T-helper 1 cell (primary cell): ENCODE measurements at places on chromosomes 11 and 22.

DNA sequence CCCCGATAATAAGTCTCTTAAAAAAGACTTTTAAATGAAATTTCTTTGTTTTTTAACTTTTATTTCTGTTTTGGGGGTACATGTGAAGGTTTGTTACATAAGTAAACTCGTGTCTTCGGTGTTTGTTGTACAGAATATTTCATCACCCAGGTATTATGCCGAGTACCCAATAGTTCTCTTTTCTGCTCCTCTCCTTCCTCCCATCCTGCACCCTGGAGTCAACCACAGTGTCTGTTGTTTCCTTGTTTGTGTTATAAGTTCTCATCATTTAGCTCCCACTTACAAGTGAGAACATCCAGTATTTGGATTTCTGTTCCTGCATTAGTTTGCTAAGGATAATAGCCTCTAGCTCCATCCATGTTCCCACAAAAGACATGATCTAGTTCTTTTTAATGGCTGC is 1.6 kb upstream of the GSTP1 start:
- DNase-seq, result no peak

GRCh38 chr22:35681454-35682052 is 33.3 kb downstream of the APOL6 start:
- no peak for DNase-seq

GRCh38 chr22:38477585-38477984 is 9.7 kb downstream of the KDELR3 start:
- no peak for DNase-seq

DNA sequence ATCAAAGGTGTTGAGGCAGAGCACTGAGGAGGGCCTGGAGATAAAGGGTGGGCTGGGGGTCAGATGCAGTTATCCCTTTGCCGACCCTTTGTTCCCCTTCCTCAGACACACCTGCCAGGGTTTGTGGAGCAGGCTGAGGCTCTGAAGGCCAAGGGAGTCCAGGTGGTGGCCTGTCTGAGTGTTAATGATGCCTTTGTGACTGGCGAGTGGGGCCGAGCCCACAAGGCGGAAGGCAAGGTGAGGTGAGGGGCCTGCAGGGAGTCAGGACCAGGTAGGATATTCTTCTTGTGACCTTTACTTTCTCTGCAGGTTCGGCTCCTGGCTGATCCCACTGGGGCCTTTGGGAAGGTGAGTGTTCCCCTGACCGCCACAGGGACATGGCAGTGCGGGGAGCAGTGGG is 2.6 kb downstream of the PRDX5 start:
- DNase-seq, result no peak

GRCh38 chr11:127653076-127653475 is 652.5 kb upstream of the KIRREL3 start:
- no peak for DNase-seq

DNA sequence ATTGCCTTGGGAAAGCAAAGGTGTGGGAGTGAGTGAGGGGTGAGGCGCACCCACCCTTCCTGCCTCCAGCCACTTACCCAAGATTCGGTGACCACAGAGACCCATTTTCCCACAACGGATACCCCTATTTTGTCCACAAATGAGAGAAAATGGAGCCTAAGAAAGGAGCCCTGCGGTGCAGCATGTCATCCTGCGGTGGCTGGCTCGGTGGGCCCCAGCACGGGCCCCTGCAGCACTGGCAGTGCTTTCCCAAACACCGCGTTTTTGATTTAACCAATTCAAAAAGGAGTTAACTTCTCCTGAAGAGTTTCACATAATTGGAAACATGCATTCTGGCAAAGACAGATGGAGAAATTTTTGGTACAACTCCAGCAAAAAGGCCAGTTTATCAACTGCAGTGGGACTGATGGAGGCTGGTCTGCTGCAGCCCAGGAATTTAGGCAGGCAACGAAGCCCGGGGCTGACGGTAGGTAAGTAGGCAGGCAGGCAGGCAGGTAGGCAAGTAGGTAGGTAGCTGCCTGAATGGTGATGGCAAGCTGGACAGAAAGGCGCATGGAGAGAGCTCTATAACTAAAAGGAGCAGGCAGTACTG is 84.2 kb downstream of the FDX1 start:
- DNase-seq, result no peak

DNA sequence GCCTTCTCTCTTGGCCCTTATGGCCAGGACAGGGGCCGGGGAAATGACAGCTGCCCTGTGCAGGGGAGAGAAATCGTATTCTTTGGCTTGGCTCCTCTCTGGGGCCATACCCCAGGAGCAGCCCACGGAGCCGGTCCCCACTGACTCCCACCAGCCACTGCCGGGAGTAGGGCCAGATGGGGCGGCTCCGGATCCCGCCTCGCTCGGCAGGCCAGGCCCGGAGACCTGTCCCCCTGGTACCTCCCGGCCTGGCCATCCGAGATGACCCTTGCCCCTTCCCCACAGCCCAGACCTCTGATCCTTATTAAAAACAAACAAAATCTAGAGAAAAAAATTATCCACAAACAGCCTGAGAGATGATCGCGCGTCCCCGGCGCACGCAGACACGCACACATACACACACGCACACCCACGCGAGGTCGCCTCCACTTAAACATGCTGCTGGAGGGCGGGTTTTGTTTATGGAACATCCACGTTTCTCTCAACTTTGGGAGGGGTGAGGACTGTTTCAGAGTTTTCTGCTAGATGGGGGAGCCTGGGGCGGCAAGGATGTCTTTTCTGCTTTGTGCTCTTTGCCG is 59.1 kb downstream of the IGLL1 start:
- DNase-seq, result no peak

DNA sequence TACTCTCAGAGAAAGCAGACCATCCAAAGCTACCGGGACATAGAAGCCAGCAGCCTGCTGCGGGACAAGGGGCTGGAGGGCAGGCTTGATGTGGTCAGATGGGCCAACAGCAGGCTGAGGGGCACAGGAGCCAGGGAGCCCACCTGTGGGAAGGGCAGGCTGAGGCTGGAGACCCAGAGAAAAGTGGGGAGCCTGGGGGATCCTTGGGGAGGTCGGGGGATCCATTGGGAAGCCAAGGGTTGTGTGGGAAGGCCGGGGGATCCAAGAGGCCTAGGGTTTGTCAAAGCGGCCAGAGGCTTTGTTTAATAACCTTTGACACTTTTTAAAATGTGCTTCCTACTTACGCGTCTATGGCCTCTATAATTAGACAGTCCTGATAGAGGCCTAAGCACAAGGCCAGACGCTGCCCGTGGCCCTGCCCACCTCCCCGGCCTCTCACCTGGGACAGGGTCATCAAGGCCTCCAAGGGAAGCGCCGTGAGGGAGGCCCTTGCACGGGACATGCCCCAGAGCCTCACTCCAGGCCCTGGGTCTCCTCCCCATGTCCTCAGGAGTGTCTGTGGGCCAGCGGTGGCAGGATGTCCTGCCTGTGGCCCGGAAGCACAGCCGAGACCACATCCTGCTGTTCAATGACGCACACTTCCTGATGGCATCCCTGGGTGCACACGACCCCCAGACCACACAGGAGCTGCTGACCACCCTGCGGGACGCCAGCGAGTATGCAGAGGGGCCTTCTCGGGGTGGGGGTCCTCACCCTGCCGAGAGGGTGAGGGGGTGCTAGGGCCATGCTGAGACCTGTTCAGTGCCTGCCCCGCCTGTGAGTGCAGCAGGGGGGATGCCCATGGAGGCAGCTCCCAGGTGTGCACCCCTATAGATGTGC is 8.6 kb upstream of the GTSE1 start:
- no peak for DNase-seq

DNA sequence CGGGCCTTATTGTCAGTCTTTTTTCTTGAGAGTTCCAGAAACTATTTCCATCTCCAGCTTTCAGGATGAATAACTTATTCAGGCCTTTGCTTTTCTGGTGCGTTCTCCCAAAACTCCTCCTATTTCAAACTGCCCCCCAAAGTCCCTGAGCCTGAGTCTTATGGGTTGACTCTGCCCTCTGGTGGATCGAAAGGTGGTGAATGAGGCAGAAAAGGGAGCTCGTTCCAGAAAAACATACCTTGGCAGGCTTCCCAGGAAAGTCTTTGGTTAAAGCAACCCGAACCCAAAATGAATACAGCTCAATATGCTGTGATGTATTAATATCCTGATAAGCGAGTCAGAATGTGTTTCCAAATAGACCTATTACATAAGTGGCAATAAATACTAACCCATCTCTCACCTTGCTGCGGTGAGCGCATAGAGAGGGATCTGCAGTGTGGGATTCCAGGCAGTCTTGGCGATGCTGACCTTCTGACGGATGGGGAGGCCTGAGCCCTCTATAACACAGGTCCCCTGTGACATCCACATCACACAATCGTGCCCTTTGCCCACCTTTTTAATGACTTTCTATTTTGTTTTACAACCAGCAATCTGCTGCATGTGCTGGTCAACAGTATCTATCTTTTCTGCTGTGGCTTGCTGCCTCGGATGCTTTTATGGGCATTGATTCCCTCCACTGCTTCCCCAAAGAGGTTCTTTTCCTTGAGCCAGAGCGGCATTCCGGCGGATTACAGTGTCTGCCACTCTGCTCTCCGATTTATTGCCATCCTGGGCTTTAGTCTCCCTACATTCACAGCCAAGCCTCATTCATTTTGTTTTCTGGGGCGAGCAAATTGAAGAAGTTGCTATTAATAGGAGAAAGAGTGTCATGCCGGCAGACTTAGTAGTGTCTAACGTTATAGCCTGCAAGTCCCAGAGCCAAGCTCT is 756.8 kb downstream of the NTM start:
- DNase-seq, result no peak

GRCh38 chr11:68905421-68906360 is 2.0 kb downstream of the IGHMBP2 start:
- DNase-seq, result no peak

- no peak for DNase-seq
Observed at GRCh38 chr11:48141475-48142122, 75.0 kb upstream of the OR4B1 start.

DNA sequence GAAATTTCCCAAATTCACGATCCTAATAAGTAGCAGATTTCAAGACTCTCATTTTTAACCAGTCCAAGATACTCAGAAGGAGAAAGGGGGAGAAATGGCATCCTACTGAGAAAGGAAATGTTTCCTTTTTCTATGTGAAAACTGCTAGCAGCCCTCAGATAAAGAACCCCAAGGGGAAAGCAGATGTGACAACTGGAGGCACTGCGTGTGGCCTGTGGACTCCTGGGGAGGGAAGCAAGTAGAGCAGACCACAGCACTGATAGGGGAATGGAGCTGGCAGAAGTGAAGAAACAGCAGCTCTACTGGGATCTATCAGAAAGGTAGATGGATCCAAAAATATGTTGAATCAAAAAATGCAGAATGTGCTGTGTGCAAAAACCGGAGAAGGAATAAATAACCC is 239.7 kb upstream of the API5 start:
- no peak for DNase-seq

DNA sequence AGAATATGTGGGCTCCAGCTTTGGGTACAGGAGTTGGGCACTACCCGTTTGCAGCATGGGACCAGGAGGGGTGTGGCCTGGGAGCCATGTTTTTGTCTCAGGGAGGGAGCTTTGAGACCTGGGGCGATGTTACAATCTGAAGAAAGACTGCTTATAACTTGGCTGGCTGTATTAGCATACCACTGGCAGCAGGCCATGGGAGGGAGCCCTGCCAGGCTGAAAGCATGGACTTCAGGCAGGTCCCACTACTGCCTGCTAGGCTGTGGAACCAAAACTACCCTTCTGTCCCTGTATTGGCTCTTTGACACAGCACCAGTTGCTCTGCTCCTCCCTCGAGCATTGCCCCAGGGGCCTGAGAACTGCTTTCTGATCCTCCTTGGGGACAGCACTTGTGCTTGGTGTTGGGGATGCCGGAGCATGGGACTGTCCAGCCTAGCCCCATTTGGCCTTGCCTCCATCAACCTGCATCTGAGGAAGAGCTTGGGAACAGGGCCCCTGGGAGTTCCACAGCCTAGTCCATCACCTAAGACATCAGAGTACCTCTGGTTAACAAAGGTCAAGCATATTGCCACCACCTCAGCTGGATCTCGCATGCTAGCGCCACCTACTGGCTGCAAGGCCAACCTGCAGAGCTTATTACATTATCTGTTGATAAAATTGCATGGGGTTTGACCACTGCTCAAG is 217.4 kb downstream of the SBF2 start:
- DNase-seq, result peak; percentile 30

- no peak for DNase-seq
Observed at GRCh38 chr11:27722117-27722952, 22.1 kb upstream of the BDNF start.

GRCh38 chr11:35324981-35325380 is 94.4 kb downstream of the SLC1A2 start:
- DNase-seq, result no peak

- DNase-seq, result no peak
Observed at GRCh38 chr11:84130646-84131427, 844.7 kb upstream of the CCDC90B start.

DNA sequence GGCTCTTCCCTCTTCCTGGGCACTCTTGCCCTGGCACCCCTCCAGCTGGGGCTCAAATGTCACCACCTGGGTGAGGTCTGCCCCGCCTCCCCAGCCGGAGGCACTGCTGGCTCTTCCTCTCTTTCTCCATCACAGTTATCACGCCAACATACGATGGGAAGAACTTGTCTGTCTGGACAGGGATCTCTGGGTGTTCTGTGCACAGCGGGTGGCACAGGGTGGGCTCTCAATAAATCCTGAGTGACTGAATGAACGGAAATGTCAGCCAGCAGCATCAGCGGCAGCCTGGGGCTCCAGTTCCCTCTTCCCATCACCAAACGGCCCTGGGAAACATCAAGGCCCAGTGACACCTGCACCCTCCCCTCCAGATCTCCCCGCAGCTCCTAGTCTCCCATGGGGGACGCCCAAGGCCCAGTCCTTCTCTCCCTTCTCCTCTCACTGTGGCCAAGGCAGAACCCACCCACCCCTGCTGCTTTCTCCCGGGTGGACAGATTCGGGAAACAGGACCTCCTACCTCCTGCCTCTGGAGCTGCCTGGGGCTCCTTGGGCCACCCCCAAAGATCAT is 440 bp upstream of the SLC25A45 start:
- DNase-seq, result no peak

DNA sequence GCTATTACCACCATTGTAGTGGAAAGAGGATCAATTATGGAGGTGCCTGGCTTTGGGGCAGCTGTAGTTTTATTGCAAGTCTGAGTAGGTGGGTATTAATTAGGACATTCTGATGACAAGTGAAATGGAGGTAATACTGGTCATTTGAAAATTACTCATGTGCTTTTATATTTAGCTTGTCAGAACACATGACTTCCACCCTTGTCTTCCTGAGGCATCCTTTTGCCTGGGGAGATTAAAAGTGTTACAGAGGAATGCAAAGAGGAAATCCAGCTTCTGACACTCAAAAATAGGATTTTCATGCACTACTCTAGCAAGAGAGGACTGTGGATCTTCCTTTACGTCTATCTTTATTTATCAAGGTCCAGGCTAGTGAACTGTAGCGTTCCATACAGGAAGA is 44.7 kb upstream of the CAPRIN1 start:
- no peak for DNase-seq
